ENCODE measurements at places on chromosomes 1 and 21. TPM values are rescaled to one million over a fixed set of nuclear protein-coding genes. Genes with fewer than 3 reads are reported as not detected.

The VANGL2 gene
- 0.08 TPM for total RNA-seq

The KCNQ4 gene
- total RNA-seq: 0.24 TPM

The PGM1 gene
- 21.0 TPM for total RNA-seq

The TFF3 gene
- 0.96 TPM for total RNA-seq

Data from activated T-cell treated with anti-CD3 and anti-CD28 coated beads, Interleukin-2, amount 50 U/mL, for 4 hours (primary cell).